WTC11 (cell line): ENCODE measurements at places on chromosomes 1 and 21. TPM values are rescaled to one million over a fixed set of nuclear protein-coding genes. Genes with fewer than 3 reads are reported as not detected.
A peak's percentile ranks its signal among the peaks of the same experiment; 100 is the strongest.

TNFRSF18 gene
- 0.83 to 1.2 TPM (median 1.1 TPM) in 3 replicates for total RNA-seq

- H3K27ac ChIP-seq, result no peak overlapping the region
- no peak overlapping the region for H3K4me3 ChIP-seq
- H3K36me3 ChIP-seq, result no peaks in the 10 kb centered on the region
- H3K27me3 ChIP-seq, result no peaks in the 10 kb centered on the region
- peaks cover 16% of the 10 kb centered on the region for H3K4me1 ChIP-seq
These were observed 280.5 kb upstream of the CAMK1G start for GRCh38 chr1:209302779-209303568.

DNA sequence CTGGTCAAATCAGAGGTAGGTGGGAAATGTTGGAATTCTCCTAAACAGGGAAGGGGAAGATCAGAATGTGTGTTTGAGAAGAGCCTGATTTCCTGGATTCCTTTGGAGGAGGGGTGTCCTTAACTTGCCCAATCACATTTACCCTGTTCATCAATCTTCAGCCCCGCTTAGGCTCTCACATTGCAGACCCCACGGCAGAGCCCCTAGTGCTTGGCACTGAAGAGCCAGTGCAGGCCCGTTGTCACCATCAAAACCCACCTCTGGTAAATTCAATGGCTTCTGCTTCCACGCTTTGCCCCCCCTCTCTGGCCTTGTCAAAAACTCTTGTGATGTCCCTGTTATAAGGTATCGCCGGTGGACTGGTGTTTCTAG, 2.3 kb downstream of the AGPAT3 start:
- peaks cover 25% of the 10 kb centered on the region for H3K27me3 ChIP-seq
- H3K4me3 ChIP-seq, result no peak overlapping the region
- no peak for DNase-seq
- H3K27ac ChIP-seq, result peak overlapping the region; percentile 42
- no peaks in the 10 kb centered on the region for H3K36me3 ChIP-seq

- H3K36me3 ChIP-seq, result no peaks in the 10 kb centered on the region
- no peak overlapping the region for H3K4me3 ChIP-seq
- no peak for DNase-seq
- no peak overlapping the region for H3K27ac ChIP-seq
- no peaks in the 10 kb centered on the region; the same call in none of the 2 replicates for H3K27me3 ChIP-seq
- peaks cover 9% of the 10 kb centered on the region for H3K4me1 ChIP-seq
These were observed 139.3 kb upstream of the KIAA0040 start for GRCh38 chr1:175331891-175332290.

DNA sequence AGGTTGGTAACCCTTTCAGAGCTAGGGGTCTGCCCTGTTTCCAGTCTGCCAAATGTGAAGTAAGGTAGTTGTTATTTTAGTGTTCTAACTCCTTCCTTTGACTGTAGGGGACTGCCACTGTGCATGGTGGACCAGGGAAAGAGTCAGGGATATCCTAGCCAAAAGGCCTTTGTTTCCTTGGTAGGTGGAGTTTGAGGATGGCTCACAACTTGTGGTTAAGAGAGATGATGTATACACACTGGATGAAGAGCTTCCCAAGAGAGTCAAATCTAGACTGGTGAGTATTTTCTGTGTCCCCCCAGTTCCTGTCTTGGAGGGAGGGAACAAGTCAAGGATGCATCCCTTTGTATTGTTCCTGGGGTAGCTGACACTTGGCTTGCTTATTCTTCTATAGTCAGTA, 3.5 kb upstream of the ST3GAL3 start:
- no peaks in the 10 kb centered on the region for H3K27me3 ChIP-seq
- DNase-seq, result no peak
- H3K4me3 ChIP-seq, result no peak overlapping the region
- peaks cover 16% of the 10 kb centered on the region for H3K4me1 ChIP-seq
- H3K36me3 ChIP-seq, result peaks cover 49% of the 10 kb centered on the region
